ENCODE measurements at places on chromosomes 7 and 10.

DNA sequence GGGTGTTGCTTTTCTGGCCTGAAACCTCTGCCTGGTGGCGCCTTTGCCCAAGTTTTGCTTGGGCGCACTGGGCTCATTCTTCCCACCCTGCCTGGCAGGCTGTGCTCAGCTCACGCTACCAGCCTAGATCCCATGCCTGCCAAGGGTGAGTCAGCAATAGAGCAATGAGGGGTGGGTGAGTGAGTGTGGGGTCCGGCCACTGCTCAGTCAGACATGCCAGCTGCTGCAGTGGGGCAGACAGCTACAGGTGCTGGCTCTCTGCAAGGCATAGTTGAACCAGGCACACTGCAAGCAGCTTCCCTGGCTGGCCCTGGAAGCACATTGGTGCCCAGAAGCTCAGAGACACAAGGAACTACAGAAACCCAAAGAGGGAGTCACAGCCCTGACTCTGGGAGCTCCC, 680.9 kb upstream of the LRRTM3 start:
- DNase-seq, result no peak

DNA sequence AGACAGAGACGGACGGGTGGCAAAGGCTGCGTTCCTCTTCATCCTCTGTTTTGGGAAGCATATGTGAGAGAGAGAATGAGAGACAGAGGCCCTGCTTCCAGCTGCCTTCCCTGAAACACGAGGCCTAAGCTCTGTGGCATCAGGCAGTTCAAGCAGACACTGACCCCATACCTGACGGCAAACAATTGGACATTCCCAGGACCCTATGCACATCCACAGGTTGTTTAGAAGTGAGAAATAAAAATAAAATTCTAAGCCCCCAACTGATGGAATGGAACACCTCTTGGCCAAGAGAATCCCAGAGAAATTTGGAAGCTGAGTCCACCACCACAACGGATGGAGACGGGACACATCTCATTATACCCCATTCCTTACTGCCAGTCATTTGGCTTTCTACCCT, 105.3 kb downstream of the CPXM2 start:
- no peak for DNase-seq

GRCh38 chr7:37633048-37633447, 50.5 kb upstream of the GPR141 start:
- no peak for DNase-seq

DNA sequence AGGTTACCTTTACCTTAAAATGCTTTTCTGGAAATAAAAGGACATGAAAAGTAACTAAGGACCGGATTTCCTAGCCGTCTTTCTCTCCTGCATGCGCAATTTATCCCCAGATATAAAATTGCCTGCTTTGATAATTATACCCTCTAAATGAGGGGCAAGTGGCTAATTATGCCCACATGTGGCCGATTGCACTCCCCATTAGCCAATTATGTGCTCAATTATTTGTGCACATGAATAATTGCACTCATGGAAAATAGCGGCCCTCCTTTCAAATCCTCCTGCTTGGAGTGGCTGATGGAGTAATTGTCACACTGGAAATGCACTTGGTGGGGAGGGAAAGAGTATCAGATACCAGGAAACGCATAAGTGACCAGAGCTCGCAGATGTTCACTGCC, 66.4 kb upstream of the ATRNL1 start:
- DNase-seq, result no peak

- no peak for DNase-seq
Measured at GRCh38 chr7:67631476-67631875, 634.8 kb downstream of the TYW1 start.

DNA sequence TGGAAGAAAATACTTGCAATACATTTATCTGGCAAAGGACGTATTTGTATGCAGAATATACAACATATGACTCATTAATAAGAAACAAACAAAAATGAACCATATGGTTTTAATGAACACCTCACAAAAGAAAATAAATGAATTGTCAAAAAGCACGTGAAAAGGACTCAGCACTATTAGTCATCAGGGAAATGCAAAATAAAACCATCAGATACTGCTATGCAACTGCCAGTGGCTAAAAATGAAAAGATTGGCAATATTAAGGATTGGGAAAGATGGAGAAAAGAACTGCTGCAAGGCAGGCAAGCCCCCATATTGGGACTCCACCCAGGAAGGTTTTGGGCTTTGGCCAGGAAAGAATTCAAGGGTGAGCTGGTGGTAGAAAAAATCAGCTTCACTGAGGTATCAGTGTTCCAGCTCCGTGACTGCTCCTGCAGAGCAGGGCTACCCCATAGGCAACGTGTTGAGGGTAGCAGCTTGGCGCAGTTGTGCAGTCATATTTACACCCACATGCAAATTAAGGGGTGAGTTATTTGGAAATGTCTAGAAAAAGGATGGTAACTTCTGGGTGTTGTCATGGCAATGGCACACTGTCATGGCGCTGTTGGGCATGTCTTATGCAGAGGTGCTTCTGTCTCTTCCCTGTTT, 72.7 kb downstream of the CUBN start:
- peak; percentile 43 for DNase-seq

GRCh38 chr10:131979336-131979735, 2.4 kb downstream of the BNIP3 start:
- DNase-seq, result no peak

- DNase-seq, result peak; percentile 57
Measured at GRCh38 chr7:137454246-137454724, 110.8 kb upstream of the PTN start.

DNA sequence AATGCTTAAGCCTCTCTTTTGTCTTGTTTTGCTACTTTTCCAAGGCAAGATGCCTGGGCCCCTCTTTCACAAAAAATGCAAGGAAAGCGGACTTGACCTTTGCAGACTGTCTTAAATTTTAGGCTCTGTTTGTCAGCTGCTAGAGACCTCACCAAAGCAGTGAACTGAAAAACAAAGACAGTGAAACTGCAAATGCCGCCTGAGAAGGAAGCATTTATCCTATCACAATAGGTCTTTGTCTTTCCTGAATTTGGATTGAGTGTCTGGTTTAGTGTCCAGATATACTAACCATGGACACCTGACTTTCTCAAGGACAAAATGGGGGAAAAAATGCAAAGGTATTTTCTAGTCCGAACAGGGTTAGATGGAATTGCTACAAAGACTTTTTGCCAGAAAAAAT, 256.9 kb downstream of the INHBA start:
- DNase-seq, result no peak

- DNase-seq, result no peak
Measured at GRCh38 chr10:63093227-63093626, 39.9 kb upstream of the NRBF2 start.

GRCh38 chr10:43199088-43199683, 60.9 kb downstream of the CSGALNACT2 start:
- DNase-seq, result no peak

DNA sequence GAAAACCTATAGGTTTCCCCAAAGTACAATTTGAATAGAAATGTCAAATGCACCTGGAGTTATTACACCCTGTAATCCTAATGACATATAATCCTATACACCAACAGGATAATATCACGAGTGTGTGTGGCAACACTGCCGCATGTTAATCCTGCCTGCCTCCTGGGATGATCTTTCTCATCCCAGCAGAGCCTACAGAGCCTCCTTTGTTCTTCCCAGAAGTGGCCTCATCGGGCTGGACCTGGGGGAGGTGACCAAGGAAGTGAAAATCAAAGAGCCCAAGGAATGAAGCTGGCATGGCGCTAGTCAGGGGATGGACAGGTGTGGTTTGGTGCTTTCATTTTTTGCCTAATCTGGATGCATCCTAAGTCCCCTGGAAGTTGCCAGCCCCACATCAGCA, 29.5 kb upstream of the LEP start:
- DNase-seq, result no peak

DNA sequence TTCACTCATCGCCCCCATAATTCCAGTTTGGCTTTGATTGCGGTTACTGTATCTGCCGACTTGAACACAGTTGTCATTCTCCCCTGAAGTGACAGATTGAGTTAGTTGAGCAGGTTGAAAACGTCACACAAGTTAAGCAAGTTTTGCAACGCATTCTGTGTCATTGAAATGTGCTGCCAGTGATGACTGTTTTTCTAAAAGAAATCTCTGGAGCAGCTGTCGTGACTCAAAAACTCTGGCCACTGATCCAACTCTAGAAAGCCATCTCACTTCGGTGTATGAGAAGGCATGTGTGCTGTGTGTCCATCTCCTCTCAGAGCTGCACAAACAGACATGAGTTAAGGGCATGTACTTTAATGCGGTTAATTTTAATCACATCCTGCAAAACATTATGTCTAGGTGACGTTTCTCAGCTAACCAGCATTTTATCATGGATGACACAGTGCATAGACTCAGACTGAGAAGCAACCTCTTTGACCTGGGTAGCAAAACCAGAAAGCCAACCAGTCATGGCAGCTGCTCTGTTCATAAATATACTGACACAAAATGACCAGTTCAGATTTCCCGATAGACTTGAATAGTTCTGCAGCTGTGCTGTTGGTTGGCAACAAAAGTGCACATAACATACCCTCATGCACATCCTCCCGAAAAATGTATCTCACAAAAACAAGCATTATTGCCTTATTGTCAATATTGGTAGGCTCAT, 69.3 kb downstream of the CSTF2T start:
- no peak for DNase-seq

- no peak for DNase-seq
Measured at GRCh38 chr10:131078131-131078881, 233.2 kb downstream of the TCERG1L start.

DNA sequence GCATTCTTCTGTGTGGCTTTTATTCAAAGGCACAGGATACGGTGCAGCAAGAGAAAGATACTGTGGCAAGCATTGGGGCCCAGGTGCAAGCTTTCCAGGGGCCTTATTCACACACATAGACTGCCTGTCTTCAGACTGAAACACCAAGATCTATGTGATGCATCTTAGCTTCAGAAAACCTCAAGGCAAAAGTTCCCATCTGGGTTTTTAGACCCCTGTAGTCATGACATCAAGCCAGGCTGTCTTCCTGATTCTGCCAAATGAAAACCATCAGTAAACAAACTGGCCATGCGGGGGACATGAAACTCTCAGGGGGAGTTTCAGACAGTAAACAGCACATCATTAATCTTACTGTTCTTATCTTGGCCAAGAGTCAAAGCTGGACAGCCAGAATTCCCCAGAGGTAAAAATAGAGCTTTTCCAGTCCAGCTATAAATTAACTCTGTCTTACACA, 9.8 kb downstream of the AGBL3 start:
- no peak for DNase-seq

DNA sequence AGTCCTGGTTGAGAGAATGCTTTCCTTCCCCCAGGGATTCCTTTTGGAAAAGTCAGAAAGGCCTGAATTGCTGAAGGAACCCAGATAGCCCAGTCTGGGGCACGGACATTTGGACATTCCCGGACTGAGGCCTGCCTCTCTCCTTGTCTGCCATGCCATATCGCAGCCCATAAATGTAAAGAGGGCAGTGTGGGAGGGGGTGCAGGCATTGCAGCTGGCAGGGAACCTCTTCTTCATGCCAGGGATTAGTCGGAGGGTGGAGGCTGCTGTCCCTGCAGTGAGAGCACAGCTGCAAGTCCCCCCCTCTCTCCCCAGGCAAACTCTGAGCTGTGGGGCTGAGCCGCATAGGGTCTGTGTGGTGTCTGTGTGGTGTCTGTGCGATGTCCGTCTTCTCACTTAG, 486.0 kb upstream of the MKI67 start:
- no peak for DNase-seq

- DNase-seq, result no peak
Measured at GRCh38 chr7:35762781-35763180, 38.1 kb upstream of the SEPTIN7 start.

GRCh38 chr10:61751599-61751998, 88.9 kb downstream of the CABCOCO1 start:
- DNase-seq, result no peak

- DNase-seq, result peak; percentile 41
Measured at GRCh38 chr10:101062232-101063049, 652 bp downstream of the KAZALD1 start.

- DNase-seq, result no peak
Measured at GRCh38 chr7:10216462-10216861, 757.2 kb upstream of the PHF14 start.

DNA sequence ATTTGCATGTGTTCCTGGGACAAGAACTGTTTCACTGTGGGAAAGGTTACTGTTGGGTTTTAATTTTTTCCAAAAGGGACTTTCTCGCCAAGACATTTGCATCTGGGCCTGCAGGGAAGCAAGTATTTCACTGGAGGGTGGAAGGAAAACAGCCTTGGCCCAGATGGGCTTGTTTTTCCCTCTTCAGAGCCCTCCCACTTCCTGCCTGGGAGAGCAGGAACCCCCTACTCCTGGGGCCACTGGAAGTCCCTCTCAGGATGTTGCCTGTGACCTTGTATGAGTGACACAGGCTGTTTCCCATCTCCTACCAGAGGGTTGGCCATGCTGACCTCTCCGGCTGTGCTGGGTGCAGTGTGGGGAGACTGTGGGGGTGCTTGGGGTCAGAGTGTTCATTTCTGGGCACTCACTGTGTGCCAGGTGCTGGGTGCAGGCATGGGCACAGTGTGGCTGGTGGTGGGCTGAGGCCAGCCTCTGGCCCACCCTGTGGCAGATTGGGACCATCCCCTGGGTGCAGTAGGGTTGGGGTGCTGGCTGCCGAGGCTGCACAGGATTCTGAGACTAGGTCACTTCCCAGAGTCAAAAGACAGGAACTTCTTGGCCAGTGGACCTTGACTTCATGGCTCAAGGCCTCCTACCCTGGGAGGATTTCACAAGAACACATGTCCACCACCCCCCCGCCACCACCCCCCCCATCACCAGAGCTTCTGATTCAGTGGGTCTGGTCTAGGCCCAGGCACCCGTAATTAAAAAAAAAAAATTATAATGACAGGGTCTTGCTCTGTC, 10.2 kb downstream of the TSPAN15 start:
- peak; percentile 79 for DNase-seq

DNA sequence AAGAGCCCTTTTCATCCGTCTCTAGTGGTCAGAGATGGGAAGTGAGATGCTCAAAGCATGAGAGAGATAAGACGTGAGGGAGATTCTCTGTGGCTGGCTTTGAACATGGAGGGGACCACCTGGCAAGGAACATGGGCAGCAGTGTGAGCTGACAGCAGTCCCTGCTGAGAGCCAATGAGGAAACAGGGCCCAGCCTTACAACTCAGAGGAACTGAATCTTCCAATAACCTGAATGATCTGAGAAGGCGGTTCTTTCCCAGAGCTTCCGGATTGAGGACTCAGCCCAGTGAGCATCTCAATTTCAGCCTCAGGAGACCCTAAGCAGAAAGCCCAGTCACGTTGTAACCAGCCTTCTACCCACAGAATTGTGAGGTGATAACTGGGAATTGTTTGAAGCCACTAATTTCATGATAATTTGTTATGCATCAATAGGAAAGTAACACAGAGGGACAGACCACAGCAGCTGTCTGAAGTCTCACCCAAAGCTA, 33.9 kb upstream of the IKZF1 start:
- no peak for DNase-seq

DNA sequence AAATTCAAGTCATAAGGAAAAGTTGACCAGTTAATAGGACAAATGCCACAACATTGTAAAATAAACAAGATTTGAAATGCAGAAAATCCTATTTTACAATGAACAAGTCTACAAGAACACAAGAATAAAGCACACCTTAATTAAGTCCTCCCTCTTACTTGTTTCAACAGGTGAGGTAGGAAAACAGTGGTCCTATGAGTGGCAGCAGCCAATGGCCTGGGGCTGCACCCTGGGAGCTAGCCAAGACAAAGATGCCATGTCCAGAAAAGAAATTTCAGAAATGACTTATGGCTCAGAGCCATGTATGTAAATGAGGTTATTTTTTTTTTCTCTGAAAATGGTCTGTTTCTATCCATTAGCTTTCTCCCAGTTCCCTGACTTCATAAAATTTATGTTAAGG, 14.3 kb downstream of the KLLN start:
- no peak for DNase-seq

GRCh38 chr10:115857856-115858255, 415.1 kb downstream of the GFRA1 start:
- DNase-seq, result peak; percentile 4

GRCh38 chr7:100483722-100484672, at the start of gene NYAP1:
Gene NYAP1, plus strand, starts transcription at chr7:100483927. Its CDS starts 1,385 bp downstream, at chr7:100485312.
- DNase-seq, result no peak
